Activated gamma-delta T cell treated with Interleukin-2 at 50 U/mL for 16 hours (primary cell): ENCODE measurements at places on chromosomes 4 and X.

DNA sequence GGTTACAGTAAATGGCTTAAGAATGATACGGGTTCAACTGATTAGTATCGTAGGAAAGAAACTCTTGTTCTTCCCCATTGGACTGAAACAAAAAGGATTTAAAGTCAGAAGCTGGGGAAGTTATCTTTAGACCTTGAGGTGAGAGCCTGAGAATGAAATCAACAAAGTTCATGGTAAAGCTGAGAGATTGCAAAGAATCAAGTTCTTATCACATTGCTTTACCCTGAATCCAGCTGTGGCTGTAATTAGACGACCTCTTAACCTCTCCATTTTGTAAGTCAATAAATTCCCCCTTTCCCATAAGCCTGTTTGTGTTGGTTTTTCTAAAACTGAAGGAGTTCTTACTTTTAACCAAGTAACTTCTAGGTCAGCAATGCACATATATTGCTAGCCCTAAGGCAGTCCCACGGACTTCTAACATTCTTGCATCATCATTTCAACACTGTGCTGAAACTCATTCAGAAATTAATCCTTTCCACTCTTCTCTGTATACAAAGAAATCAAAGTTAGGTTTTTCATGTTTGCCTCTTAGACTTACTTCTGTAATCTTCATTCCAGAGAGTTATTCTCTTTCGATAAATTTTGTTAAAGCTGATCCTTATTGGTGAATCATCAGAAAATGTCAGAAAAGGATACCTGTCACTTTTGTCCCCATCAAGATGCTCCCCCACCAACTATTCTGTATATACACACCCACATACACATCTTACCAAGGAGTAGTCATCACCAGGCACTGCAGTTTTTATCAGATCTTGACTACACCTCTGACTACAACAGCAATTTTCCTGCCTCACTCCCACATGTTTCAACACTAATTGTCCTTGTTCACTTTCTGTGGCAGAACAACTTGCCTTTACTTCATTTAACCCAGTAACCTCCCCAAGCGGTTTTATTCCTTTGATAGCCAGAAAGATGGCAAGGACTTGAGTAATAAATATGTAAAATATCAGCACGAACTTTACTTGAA, 77.9 kb upstream of the STK26 start:
- no peak for DNase-seq

- no peak for DNase-seq
Measured at GRCh38 chr4:54165011-54165410, 64.1 kb upstream of the PDGFRA start.

- no peak for DNase-seq
Measured at GRCh38 chrX:132810488-132810887, 147.9 kb downstream of the HS6ST2 start.

DNA sequence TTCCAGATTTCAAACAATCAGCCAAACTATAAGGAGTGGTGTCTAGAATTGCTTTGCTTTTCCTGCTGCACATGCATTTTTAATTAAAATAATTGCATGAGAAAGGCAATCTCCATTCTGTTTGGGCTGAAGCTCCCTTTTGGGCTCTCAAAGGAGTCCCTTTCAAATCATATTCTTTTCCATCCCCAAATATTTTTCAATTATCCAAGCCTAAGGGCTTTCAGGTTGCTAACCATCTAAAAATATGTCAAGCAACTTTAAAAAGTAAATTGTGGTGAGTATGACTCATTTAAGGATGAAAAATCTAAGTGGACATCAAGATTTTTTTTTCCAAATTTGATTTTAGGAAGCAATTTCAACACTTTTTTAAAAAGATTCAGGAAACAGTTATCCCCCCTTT, 28.4 kb downstream of the PIR start:
- DNase-seq = no peak

GRCh38 chr4:186789651-186790050, 66.0 kb upstream of the FAT1 start:
- no peak for DNase-seq

DNA sequence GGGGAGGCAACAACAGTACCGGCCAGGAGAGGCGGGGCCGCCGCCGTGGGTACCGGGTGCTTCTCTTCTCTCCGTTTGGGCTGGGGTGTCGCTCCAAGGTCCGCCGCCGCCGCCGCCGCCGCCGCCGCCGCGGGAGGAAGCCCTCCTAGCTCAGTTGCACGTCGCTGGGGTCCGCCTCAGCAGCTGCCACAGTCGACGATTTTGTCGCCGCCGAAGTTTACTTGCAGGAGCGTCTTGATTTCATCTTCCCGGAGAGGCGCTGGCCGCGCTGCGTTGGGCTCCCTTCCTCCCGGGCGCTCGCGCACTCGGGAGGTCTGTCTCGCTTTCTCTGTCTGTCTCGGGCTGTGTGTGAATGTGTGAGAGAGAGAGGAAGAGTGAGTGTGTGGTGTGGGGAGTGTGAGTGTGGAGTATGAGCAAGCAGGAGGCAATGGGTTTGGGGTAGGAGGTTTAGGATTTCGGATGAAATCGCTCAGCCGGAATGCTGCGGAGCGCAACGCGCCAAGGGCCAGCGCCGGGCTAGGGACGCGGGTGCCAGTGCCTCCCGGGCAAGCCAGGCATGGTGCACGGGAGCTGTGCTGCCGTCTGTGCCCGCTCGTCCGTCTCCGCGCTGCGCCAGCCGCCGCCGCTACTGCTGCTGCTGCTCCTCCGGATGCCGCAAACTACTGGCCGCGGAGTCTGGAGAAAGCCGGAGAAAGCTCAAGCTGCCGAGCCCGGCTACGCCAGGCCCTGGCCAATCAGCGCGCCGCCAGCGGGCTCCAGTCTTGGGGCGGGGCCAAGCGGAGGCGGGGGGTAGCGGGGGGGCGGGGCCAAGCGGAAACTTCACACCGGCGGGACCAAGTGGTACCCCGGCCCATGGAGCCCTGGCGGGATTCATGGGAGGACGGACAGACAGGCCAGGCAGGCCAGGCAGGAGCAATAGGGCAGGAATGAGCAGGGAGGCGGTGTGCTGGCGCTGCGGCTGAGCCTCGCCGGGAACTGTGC, at the start of gene PCDH19:
PCDH19 (minus strand) TSS at position 664 of the 981 bp plus-strand sequence. CDS start 1,676 bp downstream, outside the sequence.
- DNase-seq = no peak
